ENCODE measurements at places on chromosomes 1 and 21. TPM values are rescaled to one million over a fixed set of nuclear protein-coding genes. Genes with fewer than 3 reads are reported as not detected.

Gene S100PBP
- 25.2 TPM for total RNA-seq

DNA sequence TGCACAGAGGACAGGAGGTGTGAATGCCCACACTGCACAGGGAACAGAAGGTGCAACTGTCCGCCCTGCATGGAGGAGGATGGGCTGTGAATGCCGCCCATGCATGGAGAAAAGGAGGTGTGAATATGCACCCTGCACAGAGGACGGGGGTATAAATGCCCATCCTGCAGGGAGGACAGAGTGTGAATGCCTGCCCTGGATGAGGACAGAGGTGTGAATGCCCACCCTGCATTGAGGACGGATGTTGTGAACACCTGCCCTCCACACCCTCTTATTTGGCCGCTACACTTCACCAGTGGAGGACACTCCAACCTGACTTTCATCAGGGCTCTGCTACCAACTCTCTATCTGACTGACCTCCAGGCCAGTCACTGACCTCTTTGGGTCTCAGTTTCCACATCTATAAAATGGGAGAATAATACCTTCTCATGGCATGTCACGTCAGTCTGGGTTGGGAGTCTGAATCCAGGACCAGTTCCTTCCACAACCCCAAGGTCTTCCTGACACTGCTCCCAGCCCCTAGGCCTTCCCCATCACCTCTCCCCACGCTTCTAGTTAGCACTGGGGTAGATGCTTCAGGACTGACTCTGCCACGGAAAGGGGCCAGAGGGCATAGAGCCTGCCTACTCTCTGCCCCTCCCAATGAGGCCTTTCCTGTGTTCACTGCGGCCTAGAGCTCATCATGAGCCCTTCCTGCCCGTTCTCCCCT, 28.4 kb downstream of the ZBTB17 start:
- no peak for DNase-seq

DNA sequence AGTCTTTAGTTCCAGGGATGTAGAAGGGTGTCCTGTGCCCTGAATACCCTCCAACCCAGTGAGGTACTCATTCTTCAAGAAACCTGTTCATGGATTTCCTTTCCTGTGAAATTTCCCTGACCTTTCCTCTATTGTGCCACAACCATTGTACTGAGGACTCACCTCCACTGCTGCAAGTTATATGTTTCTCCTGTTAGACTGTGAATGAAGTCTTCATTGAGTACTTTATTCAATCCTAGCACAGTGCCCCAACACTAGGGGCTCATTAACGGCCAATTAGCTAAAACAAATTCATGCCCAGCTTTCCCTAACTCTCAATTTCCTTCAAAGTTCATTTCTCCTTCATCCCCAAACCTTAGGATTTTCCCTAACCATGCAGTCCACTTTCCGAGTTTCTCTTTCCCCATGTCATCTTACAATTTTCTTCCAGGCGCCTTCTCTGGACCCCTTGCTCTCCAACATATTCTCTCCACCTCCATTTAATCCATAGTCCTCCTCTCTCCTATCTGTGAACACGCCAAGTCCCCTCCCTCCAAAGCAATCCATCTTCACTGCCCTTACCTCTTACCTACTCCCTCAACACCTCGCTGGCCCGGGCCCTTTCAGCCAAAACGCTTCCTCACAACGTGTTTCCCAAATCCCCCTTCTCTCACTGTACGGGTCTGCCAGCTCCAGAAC, 1.3 kb downstream of the TRIM33 start:
- DNase-seq, result no peak

Gene SOX13
- total RNA-seq, result 1.4 TPM

Gene EFNA1
- 28.0 TPM for total RNA-seq

Data from H4 (cell line).